Cerebellar nuclear complex (tissue), 1 donor: ENCODE measurements at places on chromosomes 4 and X.

DNA sequence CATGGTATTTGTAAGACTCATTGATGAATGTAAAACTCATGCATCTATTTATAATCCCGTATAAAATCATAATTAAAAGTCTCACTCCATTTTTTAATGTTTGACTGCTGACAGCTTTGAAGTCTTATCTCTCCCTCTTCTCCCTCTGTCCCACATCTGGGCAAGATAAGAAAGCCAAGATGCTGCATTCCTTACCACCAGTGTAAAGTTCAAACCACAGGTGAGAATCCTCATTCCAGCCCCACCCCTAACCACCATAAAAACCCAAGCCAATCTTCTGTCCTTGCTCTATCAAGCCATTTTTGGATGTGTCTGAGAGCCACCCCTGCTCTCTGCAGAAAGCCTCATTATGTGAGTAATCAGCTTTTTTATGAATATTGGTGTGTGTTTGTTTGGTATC, 59.3 kb upstream of the MAGED1 start:
- no peak for DNase-seq

DNA sequence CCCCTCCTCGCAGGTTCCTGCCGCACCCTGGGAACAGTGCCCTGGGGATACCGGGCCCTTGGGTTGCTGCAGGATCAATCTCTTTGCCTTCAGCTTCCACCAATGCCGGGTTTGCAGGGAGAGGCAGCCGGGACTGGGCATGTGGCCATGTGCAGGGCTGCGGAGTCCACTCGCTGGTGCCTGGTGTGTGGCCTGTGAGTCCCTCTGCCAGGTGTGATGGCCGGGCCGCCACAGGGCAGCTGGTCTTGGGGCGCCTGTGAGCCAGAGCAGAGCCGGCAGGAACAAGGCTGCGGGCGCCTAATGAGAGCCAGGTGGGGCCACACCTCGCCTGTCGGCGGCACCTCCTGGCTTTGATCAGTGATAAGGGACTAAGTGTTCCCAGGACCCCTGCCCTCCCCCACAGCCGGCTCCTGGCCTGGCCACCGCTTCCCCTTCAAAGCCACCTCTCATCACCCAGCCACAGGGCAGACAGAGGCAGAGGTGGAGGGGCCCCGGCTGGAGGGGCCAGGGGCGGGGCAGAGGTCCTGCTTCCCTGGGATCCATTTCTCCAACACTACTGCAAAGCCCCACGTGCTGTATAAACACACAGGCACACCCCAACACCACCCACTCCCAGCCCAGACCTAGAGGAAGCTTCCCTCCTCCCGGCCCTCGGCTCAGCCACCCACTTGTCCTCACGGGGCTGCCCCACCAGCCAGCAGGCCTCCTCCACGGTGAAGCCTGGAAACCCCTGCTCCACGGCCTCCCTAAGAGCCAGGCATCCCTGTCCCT, 132.7 kb downstream of the CPZ start:
- no peak for DNase-seq

DNA sequence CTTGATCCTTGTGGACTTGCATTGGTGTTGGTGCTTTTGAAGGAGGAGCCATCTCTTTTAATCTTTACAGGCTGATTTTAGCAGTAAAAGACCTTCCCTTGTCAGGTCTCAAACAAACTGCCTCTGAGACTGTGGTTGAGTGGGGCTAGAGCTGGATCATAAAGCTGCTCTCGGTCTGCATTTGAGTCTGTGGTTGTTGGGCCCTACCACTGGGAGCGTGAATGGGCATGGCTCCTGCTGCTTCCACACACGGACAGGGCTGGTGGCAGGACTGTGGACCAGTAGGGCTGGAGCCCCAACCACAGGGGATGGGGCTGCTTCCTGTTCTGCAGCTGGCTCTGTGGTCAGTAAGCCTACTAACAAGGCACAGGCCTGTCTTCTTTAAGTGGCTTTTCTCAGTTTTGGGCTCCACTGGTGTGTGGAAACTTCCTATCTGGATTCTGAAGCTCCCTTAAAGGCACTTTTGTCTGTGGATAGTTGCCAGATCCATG, 130.6 kb downstream of the RBM46 start:
- DNase-seq, result no peak

DNA sequence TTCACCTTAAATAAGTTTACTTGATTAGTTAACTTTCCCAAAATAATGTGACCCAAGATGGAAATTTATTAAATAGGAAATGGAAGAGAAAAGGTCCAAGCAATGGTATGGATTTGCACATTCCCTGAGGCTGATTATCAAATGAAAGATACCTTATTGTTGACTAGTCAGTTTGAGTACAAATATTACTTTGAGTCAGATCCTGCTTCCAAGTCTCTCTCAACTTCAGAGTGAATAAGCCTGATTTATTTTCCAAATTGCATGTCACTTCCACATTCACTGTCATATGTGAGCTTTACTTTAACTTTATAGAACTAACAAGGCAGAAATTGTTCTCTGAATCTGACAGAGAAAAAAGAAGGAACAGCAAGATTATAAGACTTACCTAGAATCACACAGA, 520.8 kb downstream of the RAB28 start:
- DNase-seq, result no peak

DNA sequence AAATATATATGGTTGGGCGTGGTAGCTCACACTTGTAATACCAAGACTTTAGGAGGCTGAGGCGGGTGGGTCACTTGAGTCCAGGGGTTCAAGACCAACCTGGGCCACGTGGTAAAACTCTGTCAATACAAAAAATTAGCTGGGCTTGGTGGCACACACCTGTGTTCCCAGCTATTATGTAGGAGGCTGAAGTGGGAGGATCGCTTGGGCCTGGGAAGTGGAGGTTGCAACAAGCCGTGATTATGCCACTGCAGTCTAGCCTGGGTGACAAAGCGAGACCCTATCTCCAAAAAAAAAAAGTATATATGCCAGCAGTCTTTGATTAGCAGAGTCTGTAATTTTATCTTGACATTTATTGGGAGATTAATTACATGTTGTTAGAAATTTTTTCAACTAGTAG, 8.7 kb downstream of the EIF2S3 start:
- no peak for DNase-seq

GRCh38 chrX:40945361-40945713, 139.9 kb upstream of the USP9X start:
- no peak for DNase-seq

DNA sequence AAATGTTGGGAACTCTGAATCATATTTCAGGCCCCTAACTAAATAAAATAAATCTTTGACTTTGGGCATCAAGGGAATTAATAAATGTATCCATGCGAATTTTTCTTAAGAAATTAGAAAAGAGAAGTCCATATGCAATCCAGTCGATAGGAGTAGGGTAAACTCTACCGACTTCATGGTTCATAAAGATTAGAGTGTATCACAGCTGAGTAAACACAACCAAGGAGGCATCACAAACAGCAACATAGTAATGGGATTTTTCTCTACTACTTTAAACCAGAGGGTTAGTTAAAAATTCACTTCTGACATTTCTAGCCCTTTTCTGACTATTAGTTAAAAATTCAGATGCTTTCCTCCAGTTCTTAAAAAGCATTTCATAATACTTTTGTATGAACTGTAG, 19.9 kb downstream of the SEPTIN11 start:
- no peak for DNase-seq

DNA sequence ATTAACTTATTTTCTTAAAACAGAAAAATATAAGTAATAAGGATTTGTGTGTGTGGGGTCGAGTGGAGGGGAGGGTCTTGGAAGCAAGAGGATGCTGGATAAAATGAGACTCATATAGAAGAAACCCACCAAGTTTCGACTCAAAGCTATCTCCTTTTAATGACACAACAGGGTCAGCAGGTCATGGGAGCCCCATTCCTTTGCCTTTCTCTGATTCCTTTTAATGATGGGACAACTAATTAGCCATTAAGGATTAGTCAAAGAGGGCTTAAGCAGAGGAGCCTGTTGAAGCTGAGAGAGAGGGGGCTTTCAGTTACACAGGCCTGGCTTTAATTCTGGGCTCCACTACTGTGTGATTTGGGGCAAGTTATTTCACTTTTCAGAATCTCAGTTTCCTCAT, 102.8 kb downstream of the GPR50 start:
- DNase-seq, result no peak

GRCh38 chrX:79366873-79367749, at the start of gene ITM2A:
TSS of gene ITM2A (minus strand) at chrX:79367334. CDS start at chrX:79367215, 119 bp downstream.
- no peak for DNase-seq

- DNase-seq, result no peak
These were observed 57.7 kb upstream of the SEC24B start for GRCh38 chr4:109375778-109376414.

GRCh38 chr4:25377572-25378436, 741 bp downstream of the ANAPC4 start:
- DNase-seq, result no peak

DNA sequence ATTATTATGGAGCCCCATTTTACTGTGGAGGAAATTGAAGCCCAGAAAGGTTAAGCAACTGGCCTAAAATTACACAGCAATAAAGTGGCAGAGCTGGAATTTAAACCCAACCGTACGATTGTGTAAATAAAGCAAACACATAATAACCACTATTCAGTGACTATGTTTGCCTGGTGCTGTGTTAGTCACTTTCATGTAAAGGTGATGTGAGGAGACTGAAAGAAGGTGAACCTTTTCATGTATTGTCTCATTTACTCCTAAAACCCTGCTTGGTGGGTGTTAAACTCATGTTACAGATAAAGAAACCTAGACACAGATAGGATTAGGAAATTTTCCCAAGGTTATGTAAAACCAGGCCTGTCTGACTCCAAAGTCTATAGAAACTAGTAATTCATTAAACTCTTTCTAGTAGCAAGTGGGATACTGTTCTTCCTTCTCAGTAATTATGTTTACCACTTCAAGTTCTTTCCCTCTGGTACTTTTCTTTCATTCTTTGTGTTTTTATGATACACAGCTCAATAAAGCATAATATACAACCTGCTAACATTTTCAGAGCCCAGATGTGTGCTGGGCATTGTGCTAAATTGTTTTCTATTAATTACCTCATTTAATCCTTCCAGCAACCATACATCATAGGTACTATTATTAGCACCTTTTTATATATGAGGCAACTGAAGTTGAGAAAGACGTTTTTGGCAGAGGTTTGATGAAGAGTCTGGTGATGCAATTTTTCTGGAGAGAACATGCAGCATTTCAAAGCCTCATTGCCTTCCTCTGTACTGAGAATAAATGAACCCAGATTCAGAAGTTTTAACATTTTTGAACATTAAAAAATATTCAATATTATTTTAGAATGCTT, 202.7 kb downstream of the SPRY1 start:
- no peak for DNase-seq

GRCh38 chr4:28835501-28835900, 1884.7 kb upstream of the PCDH7 start:
- no peak for DNase-seq

DNA sequence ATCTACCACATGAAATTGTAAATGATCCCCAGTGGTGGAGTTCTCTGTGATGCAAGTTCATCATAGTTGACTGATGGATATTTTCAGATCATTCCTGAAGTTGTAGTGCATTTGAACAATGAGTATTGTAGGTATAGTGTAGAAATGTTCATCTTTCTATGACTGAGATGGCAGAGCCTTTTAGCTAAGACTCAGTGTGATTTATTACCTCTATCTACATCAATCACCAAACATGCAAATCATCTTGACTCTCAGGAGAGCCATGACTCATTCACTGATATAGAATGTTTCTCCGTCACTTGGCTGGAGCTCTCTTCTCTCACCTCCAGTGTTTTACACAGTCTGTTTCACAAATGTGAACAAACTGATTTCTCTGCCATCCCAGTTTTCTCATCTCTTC, 392.6 kb downstream of the IL1RAPL1 start:
- no peak for DNase-seq

DNA sequence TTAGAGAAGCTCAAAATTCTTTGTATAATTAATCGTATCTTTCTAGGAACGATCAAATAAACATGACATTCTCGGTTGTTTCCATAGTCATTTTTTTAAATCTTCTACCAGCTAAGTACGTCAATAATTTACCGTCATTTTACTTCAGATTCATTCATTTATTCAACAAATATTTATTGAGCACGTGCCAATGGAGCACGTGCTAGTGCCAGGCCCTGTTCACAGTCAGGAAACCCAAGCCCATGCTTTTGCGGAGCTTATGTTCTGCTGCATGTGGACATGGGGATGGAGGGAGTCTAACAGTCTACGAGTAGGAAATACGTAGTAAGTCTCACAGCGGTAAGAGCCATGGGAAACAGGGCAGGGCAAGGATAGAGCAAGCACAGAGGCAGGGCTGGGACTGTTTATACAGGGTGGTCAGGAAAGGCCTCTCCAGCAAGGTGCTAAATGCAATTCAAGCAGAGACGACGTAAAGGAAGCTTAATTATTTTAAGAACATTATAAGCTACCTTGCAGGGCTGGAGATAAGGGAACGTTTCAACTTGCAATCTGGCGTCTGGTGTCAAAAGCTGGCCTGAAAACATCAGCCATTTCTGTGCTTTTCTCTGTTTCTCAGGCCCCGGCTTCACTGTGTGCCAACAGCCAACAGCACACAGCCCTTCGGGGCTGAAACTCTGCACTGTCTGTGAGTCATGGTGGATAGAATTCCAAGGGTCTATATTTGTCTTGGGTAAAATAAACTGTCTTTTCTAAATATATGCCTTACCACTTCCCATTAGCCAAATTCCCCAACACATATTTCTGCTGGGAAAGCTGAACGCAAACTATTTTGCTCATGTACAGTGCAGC, 517.1 kb upstream of the ZFP42 start:
- no peak for DNase-seq

DNA sequence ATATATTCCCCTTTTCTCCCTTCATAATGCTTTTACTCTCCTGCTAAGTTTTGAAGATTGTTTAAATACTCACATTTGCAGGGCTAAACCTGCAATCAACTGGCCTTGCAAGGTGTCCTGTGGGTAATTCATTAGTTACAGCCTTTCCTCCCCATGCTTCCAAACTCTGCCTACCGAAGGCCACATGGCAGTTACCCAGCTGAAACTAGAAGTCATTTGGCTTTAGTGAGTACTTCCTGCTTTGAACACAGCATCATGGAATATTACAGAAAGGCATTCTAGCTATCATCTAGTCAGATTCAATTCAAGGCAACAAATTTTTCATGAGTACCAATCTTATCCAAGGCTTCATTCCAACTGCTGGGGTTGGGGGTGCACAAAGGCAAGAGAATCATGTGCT, 55.6 kb downstream of the SRPX start:
- DNase-seq, result no peak

DNA sequence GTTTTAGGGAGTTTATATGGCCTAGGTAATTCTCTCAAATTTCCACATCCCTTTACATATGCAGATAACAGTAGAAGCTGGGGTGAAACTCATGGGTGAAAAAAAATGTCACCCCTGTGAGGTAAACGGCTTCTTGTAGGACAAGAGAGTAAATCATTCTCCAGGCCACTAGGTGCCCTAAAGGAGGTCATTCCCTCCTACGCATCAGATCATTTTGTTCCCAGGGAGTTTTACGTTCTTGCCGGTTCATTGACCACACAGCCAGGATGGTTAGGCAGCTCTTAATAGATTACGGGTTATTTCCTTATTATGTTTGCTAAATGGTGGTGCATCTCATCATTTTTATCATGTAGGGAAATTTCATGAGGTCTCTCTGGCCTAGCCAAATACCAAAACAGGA, 225.8 kb upstream of the NOCT start:
- no peak for DNase-seq

GRCh38 chrX:97311066-97311778, 427.5 kb downstream of the RPA4 start:
- no peak for DNase-seq

GRCh38 chrX:37746218-37746941, 33.5 kb upstream of the CYBB start:
- DNase-seq, result no peak

GRCh38 chrX:108121291-108121690, 29.7 kb downstream of the ATG4A start:
- no peak for DNase-seq

- no peak for DNase-seq
These were observed 128.3 kb upstream of the TRIM2 start for GRCh38 chr4:153075836-153076518.
